Left ventricle myocardium inferior (tissue), 1 donor: ENCODE measurements at places on chromosomes 1 and 21. TPM values are rescaled to one million over a fixed set of nuclear protein-coding genes. Genes with fewer than 3 reads are reported as not detected.

GRCh38 chr1:200290010-200290685 is 119.7 kb downstream of the ZNF281 start:
- no peak for DNase-seq

Gene NGF
- total RNA-seq, result 5.3 TPM

Gene CALML6
- not detected for total RNA-seq

Gene SMCP
- not detected for total RNA-seq

DNA sequence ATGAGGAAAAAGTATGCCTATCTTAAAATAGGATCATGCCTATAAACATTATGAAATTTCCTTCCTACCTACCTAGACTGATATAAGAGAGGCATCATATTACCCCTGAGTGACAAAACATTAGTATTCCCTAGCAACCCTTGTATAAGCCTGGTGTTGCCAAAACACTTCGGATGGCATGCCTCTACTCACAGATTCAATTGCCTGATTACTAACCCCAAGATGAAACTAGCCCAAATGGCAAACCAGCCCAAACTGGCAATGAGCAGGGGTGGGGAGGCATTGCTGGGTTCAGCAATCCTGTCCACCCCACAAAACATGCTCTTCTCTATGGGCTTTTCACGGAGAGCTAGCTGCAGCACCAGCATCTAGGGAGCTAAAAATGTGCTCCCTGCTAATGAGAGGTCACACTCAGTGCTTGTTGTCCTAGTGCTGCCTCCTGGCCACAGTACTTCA is 13.9 kb downstream of the PALMD start:
- DNase-seq, result no peak

DNA sequence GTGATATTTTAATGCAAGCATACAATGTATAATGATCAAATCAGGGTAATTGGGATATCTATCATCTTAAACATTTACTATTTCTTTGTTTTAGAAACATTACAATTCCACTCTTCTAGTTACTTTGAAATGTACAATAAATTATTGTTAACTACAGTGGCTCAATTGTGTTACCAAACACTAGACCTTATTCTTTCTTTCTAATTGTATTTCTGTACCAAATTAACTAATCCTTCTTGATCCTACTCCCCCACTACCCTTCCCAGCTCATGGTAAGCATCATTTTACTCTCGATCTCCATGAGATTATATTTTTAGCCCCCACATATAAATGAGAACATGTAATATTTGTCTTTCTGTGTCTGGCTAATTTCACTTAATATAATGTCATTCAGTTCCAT is 95.0 kb upstream of the MROH9 start:
- DNase-seq, result no peak

DNA sequence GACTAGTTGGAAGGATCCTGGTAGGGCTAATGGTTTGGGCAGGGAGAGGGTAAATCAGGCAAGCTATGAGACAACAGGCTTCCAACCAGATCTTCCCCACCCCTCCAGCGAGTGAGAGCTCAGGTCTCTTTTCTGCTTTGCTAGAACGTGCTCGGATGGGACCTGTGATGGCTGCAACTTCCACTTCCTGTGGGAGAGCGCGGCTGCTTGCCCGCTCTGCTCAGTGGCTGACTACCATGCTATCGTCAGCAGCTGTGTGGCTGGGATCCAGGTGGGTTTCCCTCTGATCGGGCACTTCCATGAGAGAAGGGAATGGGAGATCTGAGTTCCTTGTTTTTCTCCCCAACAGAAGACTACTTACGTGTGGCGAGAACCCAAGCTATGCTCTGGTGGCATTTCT is 14.0 kb upstream of the SARS1 start:
- DNase-seq, result no peak

Gene PAPPA2
- 0.41 TPM for total RNA-seq

Gene RTCA
- 41.3 TPM for total RNA-seq

DNA sequence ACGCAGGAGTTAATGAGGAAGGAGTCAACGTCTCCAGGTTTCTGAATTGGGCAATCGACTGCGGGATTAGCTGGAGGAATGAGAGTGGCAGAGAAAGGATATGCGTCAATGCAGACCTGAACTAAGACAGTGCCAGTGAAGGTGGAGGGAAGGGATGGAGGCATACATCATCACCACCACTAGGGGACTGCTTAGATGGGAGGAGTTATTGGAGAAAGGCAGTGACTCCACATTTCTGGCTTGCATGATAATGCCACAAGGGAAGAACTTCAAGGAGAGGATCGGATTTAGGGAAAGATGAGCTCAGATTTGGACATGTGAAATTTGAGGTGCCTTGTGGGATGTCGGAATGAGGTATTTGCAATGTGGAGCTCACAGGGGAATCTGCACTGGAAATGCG is 17.5 kb downstream of the VASH2 start:
- DNase-seq, result no peak

Gene PGLYRP3
- not detected for total RNA-seq

GRCh38 chr1:109484519-109484975 is 842 bp downstream of the ATXN7L2 start:
- DNase-seq, result no peak

DNA sequence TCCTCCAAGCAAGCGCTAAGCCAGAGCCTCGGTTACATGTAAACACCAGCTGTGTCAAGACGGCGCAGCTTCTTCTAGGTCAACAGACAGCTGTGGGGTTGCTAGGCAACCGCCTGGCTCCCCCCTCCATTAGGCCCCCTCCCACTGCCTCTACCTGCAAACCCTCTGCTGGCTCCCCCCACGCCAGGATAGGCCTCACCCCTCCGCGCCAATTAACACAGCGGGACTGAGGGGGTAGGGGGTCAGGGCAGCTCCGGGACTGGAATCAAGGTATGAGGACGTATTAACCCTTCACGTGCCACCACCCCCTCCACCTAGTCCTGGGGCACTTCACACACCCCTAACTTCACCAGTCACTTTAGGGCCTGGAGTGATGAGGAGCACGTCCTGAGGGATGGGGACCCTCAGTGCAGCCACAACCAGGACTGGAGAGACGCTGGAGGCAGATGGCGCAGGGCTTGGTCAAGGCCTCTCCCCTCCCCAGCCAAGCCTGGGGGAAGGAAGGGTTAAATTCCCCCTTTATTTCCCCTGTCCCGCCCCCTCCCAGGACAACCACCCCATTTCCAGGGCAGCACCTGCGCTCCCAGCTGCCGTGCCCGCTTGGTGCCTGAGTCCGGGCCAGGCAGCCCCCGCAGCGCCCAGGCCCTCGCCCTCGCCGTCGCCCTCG is 37.4 kb upstream of the WASF2 start:
- DNase-seq, result peak; percentile 70

Gene ADAMTS4
- 14.1 TPM for total RNA-seq

- DNase-seq, result no peak
These were observed 78.1 kb downstream of the DDR2 start for GRCh38 chr1:162710345-162710744.

Gene RIPPLY3
- total RNA-seq, result not detected

- DNase-seq, result no peak
These were observed 114.7 kb downstream of the PAPPA2 start for GRCh38 chr1:176577646-176578197.

Gene S100A8
- total RNA-seq, result 26.6 TPM

DNA sequence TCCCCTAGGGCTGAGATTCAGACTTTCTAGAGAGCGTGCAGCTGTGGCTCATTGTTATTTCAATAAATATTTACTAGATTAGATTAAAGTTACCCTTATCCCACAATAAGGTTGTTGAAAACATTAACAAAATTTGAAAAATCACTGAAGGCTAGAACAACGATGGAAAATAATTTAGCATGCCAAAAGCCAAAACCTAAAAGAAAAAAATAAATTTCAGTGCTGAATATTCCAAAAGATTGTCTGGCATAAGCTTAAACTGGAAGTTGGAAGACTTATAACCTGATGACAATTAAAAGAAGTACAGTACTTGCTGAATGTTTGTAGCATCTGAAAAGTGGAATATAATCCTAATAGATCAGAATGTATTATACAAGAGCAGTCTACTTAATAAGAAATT is 221.3 kb downstream of the USH2A start:
- no peak for DNase-seq

GRCh38 chr1:93159337-93159736 is 20.9 kb downstream of the TMED5 start:
- no peak for DNase-seq

Gene CHIA
- total RNA-seq, result not detected

DNA sequence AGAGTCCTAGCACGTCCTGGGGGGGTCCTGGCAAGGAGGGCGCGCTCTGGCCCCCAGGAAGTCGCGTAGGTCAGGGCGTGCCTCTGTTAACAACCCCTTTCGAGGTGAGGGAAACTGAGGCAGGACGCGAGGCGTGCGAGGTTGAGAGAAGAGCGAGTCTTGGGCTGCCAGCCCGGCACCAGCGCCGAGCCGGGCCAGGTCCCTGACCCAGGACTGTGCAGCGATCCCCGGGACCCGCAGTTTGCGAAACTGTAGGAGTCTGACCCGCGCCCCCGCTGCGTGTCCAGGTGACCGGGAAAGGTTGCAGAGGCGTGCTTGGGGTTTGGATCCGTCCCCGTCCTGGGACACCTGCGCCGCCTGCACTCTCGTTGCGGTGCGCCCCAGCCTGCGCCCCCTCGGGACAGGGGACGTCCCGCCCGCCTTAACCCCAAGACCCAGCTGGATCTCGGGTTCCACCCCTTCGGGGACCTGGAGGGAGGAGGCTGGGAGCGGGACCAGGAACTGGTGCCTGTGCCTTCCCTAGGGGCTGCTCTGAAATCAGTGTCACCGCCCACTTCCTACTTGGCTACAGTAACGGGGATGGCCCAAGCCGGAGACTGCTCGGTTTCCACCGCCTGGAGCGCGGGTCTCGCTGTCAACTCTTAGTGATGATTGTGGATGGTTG is 493 bp downstream of the DISC1 start:
- DNase-seq, result peak; percentile 80

GRCh38 chr1:167263819-167264464 is 43.3 kb downstream of the POU2F1 start:
- no peak for DNase-seq

Gene FNBP1L
- total RNA-seq, result 28.0 TPM

DNA sequence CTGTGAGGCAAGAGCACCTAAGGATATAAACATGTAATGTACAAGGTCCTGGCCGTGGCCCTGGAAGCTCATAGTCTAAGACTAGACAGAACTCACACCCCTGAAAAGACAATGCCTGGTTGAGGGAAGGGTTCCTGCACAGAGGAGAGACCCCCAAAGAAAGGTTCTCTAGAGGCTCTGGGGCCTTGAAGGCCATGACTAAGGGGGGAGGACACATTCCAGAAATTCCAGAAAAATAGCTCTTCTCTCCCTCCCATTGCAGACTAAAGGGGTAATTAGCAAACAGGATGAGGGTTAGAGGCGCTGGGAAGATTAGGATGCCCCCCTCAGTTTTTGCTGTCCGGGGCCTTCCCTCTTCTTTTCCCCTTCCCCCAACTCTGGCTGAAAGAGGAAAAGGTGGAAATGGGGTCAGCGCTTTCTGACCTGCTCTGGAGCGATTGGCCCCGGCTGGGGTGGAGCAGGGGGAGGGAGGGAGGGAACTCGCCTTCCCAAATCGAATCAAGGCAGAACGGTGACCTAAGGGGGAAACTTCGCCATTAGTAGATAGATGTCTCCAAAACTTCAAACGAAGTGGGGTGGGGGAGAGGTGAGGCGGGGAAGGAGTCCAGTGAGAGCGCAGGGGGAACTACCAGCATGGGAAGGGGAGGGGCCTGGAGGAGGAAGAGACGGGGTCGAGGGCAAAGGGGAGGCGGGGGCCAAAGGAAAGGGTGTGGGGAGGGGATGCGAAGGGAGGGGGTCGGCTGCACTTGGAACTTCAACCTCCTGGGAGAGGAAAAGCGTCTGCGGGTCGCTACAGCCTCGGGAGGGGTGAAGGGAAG is 11.8 kb downstream of the PAX7 start:
- no peak for DNase-seq

- no peak for DNase-seq
These were observed 27.9 kb downstream of the EBNA1BP2 start for GRCh38 chr1:43144237-43144636.

Gene PIGR
- 0.91 TPM for total RNA-seq

Gene PERM1
- total RNA-seq, result 160 TPM

DNA sequence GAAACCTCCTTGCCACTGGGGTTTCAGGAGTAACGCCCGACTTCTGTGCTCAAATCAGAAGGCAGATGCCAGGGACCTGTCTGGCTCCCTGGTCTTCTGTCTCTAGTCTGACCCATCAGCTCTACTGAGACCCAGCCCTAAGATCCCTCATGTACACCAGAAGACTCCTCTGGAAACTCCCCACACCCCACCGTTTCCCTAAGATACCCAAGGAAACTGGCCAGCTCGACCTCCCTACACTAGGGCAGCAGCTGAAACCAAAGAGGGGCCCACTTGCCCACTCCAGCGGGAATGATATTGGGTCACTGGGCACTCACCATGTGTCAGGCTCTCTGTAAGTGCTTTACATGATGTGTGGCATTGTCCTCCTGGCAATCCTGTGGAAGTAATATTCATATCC is 469 bp upstream of the S100A16 start:
- DNase-seq, result no peak

DNA sequence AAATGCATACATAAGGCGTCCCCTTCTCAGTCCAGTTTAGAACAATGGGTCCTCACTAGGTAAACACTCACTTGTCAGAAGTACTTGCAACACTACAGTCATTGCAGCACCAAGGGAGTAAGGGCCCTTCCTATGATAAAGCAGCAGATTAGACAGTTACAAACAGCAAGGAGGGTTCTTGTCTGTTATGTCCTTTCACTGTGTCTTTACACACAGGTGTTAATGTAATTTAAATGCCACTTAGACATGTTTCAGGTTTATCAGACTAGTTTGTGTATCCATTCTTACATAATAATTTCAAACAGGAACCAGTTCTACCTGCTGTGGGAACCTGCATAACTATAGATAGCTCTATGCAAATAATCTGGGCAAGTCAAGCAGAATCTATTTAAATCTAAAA is 105.6 kb upstream of the USH2A start:
- DNase-seq, result no peak

- peak; percentile 36 for DNase-seq
These were observed 8.3 kb upstream of the KIAA0040 start for GRCh38 chr1:175200678-175201521.

DNA sequence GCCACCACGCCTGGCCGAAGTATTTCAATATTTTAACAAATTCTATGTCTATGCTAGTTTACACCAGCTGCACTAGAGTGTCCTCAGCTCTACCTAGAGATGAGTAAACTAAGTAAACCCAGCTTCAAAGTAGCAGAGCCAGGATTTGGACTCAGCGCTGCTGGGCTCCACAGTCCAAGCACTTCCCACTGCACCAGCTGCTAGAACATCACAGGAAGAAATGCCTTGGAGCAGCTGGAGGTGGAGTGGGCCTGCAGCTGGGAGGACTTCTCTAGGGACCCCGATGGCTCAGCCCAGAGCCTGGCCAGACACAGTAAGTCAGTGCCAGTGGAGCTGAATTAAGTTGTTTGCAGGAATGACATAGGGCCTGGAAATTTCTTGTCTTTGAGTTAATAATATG is 10.2 kb upstream of the SMIM12 start:
- DNase-seq, result no peak
